NCI-H774 (cell line): ENCODE measurements at places on chromosomes 11 and 22.

DNA sequence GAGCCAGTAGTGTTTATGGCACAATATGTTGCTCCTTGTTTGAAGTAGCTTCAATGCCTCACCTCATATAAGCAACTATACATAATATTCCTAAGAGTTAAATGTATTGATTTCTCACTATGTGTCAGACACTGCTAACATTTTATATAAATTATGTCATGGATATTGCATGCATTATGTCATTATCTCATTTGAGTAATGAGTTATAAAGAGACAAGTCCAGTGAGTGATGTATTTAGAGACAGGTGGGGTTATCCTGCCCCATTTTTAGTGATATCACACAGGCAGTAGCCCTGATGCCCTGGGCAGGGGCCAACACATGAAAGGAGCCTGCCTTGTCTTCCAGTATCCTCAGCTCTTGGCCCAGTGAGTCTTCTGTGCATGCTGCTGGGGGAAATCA, 247.0 kb upstream of the SESN3 start:
- DNase-seq, result no peak

GRCh38 chr22:49395617-49396016, 432.1 kb downstream of the BRD1 start:
- DNase-seq, result no peak

DNA sequence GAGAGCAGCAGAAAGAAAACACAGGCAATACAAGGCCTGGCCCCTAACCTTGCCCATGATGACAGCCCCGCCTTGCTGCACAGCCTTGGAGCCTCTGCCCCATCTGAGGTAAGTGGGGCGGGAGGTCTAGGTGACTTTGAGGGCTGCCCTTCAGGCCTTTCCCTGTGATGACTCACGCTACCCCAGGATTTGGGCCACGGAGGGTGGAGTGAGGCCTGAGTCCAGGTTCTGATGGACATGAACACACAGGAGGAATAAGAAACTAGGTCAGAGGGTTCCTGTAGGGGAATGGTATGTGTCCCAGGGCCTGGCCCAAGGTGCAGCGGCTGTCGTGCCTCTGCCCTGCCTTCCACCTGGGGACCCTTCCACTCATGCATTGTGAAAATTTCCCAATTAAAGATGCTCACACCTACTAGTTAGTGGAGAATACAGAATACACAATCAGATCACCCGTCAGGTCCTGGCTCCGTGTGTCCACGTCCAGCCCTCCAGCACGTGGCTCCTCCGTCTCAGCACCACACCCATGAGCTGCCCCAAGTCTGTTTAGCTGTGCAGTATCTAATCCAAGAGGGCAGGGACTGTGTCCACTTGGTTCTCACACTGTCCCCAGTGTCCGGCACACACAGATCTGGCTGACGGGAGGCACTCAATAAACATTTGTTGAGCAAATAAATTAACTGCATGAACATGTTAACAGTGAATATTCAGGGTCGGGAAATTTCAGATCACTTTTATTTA, 111.0 kb downstream of the CHST1 start:
- DNase-seq, result no peak

GRCh38 chr11:11961399-11962028, 46.9 kb downstream of the DKK3 start:
- no peak for DNase-seq

GRCh38 chr11:121365304-121365703, 72.7 kb downstream of the SC5D start:
- DNase-seq, result no peak

DNA sequence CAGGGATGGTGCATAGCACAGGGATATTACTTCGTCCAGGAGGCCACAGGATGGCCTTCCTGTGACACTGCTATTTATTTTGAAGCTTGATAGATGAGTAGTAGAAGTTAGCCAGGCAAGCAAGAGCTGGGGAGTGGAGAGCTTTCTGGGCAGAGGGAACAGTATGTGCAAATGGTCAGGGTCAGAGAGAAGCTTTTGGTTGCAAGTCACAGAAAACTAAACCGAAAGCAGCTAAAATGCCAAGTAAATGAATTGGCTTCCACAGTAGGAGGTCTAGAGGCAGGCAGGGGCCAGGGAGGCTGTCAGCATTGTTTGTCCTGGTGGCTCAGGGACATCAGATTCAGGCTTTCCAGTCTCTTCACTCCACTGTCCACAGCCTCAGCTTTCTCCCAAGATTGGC, 247.5 kb downstream of the GRIK4 start:
- DNase-seq, result no peak

DNA sequence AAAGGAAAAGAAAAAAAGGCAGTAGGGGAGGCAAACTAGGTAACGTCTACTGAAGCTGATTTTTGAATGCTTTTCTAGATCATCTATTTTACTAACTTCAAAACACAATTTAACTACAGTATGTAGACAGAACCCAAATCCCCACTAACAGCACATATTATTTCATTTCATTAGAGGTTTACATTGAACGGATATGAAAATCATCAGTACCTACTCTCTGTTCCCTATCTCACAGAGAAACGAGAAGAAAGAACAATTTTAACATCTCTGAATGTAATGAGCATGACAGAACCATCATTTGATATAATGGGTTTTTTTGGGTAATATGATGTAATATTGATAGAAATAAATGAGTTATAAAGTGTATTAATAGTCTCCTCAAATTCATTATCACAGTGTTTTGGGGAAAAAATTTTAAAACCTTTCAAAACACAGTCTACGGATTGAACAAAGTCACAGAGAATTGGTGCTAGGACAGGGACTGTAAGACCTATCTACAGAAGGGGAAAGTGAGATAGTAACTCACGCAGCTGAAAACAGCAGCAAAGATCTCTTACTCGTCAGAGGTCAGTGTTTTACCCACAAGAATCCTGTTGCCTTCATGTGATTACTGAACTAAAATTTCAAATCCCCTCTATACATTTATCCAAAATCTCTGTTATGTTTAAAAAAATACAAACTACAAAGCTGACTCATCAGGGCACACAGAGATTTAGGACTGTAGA, 77.3 kb downstream of the ZBTB44 start:
- DNase-seq, result no peak

DNA sequence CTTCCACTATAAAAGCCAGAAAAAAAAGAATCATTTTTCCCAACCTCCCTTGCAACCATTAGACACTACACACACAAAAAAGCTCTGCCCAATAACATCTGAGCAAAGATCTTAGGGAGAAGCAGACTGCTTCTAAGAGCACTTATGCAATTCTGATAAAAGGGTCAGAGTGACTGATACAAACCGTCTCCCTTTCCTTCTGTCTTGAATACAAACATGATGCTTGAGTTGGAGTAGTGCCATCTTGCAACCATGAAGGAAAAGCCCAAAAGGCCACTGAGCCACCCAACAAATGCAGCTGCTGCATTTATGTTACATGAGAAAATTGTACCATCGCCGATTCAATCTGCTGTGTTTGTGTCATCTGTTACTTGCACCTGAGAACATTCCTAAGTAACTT, 47.6 kb upstream of the EED start:
- DNase-seq, result no peak
